Heart left ventricle (tissue), 16 donors: ENCODE measurements at places on chromosomes 3 and 15. TPM values are rescaled to one million over a fixed set of nuclear protein-coding genes. Genes with fewer than 3 reads are reported as not detected.

- DNase-seq = no peak
Measured at GRCh38 chr15:22978691-22979237, 1.4 kb downstream of the CYFIP1 start.

Gene VWA5B2
- not detected for total RNA-seq

DNA sequence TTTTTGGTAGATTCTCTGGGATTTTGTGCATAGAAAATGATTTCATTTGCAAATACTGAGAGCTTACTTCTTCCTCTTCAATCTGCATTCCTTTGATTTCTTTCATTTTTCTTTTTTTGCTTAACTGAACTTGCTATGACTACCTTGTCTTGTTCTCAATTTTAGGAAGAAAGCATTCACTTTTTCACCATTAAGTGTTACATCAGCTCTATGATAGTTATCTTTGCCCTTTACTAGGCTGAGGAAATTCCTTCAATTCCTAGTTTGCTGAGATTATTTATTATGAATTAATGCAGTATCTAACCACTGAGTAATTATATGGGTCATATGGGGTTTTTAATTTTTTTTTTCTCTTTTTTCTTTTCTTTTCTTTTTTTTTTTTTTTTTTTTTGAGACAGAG, 172.8 kb downstream of the PEAK1 start:
- no peak for DNase-seq

DNA sequence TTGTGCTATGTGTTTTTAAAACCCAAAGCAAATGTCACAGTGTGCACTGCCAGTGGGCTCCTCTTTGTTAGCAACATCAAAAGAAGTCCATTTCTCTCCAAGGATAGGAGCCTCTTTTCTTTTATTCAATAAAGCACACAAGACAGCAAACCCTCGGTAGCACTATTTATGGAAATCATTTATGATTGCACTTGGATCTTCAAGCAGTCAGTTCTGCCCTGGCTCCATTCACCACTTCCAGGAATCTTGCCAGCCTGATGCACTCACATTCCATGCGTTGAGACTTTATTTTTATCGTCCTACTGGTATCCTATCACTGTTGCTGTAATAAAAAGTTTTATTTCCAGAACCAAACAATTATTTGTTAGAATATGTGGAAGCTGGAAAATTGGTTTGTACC, 412.1 kb downstream of the TBL1XR1 start:
- no peak for DNase-seq

Gene FETUB
- total RNA-seq = not detected

DNA sequence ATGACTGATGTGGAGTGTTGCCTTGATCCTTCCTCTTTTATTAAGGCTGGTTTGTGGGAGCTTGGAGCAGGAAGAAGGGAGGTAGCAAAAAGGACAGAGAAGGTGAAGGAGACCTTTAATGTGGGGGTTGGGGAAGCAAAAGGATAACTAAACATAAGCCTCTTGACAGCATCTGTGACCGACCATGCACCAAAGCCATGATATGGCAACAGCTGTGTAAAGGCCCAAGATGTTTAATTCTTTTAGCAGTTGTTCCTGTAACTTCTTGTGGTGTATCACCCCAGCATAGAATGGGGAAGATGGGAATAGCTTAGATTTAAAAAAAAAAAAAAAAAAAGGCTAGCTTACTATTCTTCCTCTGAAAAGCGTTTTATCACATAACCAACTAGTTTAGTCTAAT, 194.7 kb downstream of the KLHL25 start:
- no peak for DNase-seq

DNA sequence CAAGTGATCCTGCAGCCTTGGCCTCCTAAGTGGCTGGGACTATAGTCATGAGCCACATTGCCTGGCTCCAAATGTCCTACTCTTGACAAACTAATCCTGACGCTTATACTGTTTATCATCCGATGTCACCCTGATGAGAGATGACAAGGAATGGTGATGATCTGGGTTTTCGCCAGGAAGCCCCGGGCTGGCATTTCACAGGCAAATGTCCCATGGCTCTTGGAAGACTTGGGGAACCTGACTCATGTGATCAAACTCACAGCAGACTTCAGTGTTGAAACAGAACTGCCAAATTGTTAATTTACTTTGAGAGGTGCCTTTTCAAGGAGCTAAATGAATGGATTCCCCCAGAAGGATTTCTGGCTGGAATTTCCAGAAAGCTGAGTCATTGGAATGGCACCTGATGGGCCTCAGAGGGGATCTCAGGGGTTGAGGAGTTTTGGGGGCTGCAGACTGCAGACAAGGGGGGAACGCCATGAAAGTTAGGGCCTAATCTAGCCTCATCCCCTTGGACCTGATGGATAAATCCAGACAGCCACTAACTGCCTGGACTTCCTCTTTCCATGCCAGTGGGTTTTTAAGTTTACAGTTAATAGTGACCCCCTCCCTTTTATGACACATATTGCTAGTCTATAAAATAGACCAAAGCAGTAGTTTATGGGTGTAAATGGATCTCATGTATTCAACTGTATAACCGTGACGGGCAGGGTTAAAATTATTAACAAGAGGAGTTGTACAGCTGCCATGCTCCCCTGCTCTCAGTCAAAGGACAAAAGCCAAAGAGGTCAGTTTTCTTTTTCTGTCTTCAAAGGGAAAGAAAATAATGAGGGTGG, 146.6 kb downstream of the CHSY1 start:
- DNase-seq = peak; percentile 59

DNA sequence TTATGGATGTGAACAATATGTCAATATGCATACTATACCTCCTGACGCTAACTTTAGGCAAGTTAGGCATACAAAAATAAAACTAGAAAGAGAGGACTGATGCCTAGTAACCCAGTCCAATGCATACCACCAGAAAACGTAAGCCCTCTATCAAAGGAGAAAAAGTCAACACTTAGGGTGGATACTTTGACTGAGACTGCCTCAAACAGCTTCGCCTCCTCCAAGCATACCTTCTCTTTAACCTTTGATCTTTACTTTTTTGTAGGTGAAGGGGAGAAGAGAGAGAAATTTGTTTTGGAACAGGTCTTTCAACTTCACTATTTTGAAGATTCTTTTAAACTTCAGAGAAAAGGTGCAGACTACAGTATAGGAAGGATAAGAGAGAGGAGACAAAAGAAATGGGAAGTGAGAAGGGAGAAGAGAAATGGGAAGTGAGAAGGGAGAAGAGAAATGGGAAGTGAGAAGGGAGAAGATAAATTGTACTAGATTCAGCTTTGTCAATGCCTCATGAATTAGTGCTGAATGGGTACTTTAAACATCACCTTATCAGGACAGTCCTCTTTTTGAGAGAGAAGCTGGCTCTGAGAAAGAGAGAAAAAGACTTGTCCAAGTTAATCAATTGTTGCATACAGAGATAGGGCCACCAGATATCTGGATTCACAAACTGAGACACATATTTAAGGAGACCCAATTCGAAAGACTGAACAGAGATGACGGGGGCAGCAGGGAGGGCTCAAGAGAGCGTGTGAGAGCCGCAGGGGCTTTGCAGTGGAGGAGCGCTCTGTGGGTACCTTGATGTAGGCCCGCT, 1.0 kb downstream of the P3H2 start:
- DNase-seq = no peak

DNA sequence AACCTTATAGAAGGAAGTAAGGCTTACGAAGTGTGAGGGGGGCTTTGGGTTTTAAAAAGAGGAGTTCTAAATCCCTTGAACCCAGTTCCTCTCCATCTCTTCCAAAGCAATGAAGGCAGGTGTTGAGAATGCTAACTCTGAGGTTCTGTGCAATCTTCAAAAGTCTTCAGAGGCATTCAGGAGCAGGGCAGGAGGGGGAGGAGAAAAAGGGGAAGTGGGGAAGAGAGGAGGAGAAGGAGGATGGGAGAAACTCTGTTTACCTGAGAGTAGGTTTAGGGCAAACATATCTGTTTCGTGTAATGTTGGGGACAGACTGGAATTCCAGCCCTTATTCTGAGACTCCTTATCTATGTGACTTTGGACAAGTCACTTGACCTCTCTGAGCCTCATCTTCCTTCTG, 36.9 kb downstream of the FAM3D start:
- no peak for DNase-seq

Gene SNURF
- total RNA-seq = 4.9 TPM

GRCh38 chr15:25670025-25670554, 193.0 kb downstream of the ATP10A start:
- DNase-seq = peak; percentile 81
